ENCODE measurements at places on chromosomes 1 and 21.

DNA sequence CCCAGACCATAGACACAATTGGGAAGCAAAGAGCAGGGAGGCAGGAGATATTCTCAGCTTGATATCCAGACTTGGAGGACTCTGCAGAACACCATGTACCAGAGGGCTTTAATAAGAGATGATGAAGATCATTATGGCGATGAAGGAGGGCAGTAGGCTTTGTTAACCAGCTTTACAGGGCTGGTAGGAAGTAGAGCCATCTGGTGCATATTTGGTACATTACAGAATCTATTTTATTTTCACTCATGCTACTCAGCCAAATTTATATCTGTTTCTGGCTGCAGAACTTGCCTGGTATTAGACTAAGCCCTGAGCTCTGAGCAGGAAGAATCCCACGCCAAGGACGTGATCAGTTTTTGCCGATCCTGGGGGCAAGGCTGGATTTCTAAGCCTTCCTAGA, 61.8 kb upstream of the SYT6 start:
- no peak for DNase-seq

- no peak for DNase-seq
Observed at GRCh38 chr1:203513585-203514031, 19.7 kb downstream of the OPTC start.

- no peak for DNase-seq
Observed at GRCh38 chr1:208631506-208631905, 387.3 kb upstream of the PLXNA2 start.

- no peak for DNase-seq
Observed at GRCh38 chr1:35866991-35867390, 16.0 kb upstream of the AGO1 start.

- no peak for DNase-seq
Observed at GRCh38 chr1:201279313-201279712, 4.0 kb upstream of the PKP1 start.

GRCh38 chr1:100162881-100163280, 15.2 kb downstream of the LRRC39 start:
- no peak for DNase-seq

GRCh38 chr1:3065797-3066196, 3.2 kb upstream of the PRDM16 start:
- no peak for DNase-seq

Measured in epithelial cell of prostate (primary cell).